ENCODE measurements at places on chromosomes 6 and 20.

GRCh38 chr6:95318137-95318536 is 259.2 kb upstream of the MANEA start:
- DNase-seq: no peak

GRCh38 chr6:163180874-163181541 is 233.5 kb upstream of the QKI start:
- peak; percentile 66 for DNase-seq

GRCh38 chr6:166934174-166934573 is 22.2 kb downstream of the RNASET2 start:
- DNase-seq: no peak

DNA sequence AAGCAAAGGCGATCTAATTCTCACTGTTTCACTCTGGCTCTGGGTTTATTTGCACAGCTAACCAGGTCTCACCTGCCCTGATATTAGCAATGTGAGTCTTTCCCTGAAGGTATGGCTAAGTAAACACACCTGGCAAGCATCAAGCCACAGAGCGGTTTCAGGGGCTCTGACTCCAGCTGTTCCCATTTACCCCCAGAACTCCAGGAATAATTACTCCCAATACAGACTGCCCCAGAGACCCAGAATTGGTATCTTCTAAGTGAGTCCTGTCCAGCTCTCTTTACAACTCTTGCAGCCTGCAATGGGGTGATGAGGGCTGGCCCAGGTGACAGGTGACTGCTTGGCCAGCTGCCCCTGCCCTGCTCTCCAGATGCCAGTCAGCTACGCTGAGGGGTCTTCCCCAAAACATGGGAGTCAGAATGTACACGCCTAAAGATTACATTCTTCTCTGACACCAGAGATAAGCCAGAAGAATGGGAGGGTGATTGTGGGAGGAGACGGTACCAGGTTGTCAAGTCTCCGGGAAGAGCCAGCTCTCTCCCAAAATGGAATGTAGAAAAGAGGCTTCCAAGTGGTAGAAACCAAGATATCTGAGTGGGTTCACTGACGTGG is 4.9 kb upstream of the LRRN4 start:
- DNase-seq: no peak

- DNase-seq: no peak
Measured at GRCh38 chr6:75345413-75345812, 60.8 kb upstream of the TMEM30A start.

GRCh38 chr6:138785079-138785478 is 10.8 kb upstream of the ECT2L start:
- no peak for DNase-seq

DNA sequence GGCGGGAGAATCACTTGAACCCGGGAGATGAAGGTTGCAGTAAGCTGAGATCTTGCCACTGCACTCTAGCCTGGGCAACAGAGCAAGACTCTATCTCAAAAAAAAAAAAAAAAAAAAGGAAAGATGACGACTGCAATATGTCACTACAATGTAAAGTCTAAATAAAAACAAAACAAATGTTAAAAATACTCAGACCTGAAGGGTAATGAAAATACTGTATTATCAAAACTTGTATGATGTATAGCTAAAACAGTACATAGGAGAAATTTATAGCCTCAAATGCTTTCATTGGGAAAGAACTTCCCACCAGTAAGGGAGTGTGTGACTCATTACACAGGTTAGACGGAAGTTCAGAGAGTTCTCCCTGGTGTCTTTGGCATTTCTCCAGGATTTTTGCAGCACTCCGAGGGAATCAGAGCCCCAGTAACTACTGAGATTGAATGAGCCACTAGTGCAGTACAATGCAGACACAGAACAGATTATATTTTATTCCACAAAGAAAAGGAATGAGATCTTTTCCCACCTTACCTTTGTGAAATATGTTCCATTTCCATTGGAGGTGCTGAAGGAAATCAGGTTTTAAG is 12.5 kb upstream of the RALGAPB start:
- peak; percentile 58 for DNase-seq

GRCh38 chr20:10654630-10655029 is 19.2 kb downstream of the JAG1 start:
- no peak for DNase-seq

- no peak for DNase-seq
Measured at GRCh38 chr20:49646528-49646927, 67.2 kb downstream of the B4GALT5 start.

DNA sequence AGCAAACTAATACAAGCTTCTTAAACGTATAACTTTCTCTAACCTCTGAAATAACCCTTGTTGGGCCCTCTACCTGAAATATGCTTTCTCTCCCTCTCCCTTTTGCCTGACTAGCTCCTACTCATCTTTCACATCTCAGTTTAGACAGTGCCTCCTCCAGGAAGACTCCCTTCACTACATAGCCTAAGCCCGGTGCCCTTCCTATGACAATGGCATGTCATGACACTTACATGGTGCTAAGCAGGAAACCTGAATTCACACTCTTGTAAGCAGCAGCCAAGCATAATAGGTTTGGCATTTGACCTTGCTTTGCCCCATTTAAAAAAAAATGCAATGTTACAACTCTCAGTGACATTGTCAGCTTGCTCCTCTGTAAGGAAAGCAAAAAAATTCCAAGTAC is 33.1 kb upstream of the FBXL4 start:
- DNase-seq: no peak

DNA sequence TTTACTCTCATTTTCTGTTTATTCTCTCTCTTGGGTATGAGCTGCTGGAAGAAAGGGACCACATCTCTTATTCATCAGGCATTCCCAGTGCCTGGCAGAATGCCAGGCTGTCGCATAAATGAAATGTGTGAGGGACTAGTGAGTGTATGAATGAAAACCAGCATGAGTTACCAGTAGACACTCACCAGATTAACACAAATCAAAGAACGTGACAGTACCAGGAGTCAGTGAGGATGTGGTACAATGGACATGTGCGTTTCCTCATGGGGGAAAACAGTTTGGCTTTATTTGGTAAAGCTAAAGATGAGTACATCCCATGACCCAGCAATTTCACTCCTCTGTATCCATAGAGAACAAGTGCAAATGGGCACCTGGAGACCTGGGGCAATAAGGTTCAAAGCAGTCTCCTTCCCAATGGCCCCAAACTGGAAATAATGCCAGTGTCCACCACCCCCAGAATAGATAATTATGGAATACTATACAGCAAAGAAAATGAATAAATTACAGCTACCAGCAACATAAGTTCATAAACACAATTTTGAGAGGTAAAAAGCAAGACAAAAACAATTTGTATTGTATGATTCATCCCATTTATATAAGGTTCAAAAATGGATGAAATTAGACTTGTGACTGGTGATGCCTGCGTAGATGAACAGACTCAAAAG is 93.3 kb downstream of the CDH22 start:
- DNase-seq: no peak

GRCh38 chr6:18263418-18264218 is 712 bp downstream of the DEK start:
- DNase-seq: peak; percentile 39

- no peak for DNase-seq
Measured at GRCh38 chr6:133567636-133568035, 321.3 kb upstream of the TCF21 start.

- DNase-seq: no peak
Measured at GRCh38 chr20:45174434-45175364, at the start of gene PI3. TSS of gene PI3 (plus strand) at chr20:45174902. CDS start at chr20:45174923, 21 bp downstream.

GRCh38 chr6:168208402-168208801 is 111.2 kb downstream of the DACT2 start:
- no peak for DNase-seq

GRCh38 chr6:113208726-113209125 is 648.4 kb upstream of the MARCKS start:
- DNase-seq: no peak

DNA sequence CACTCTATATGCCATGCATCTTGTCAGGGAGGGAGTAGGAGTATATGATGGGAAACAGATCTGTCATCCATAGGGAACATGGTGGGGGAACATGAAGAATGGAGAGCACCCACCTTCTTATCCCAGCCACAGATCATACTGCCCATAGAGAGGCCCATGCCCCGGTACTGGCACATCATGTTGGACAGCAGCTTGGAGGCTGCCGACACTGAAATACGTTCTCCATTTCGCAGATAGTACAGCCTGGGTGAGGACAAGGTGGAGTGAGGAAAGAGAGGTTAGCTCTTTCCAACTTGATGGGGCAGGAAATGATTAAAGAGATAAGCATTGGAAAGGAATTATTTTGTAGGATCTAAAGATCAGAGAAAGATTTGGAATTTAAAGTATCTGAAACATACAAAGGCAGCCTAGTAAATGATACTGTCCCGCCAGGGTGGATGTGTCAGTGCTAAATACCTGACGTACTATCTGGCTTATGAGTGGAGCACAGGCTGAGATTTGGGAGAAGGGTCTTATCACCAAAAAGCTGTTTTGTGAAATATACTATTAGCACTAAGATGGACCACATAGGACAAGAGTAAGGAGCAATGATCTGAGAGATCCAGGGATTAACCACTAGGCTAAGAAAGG is 1.7 kb downstream of the PSMB8 start:
- no peak for DNase-seq

DNA sequence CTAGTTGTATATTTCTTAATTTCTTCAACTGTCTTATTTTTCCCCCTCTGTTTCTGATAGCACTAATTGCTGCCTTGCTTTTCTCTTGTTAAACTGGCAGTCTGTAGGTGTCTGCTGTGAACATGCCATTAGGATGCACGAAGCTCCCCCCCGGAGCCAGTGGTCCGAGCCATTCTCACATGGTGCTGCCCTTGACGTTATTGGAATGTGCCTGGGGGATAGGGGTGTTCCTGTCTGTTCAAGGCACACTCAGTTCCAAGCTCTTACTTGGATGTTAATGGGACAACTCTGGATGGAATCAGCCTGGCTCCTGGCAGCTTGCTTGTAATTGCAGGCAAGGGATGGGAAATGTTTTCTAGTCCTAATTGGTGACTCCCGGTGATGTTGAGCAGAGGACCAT is 68.4 kb downstream of the RREB1 start:
- no peak for DNase-seq

GRCh38 chr20:14489544-14489943 is 152.1 kb upstream of the FLRT3 start:
- DNase-seq: no peak

- peak; percentile 90 for DNase-seq
Measured at GRCh38 chr20:32652739-32653526, 20.8 kb downstream of the C20orf203 start.

GRCh38 chr6:658244-658643 is 1.3 kb upstream of the HUS1B start:
- DNase-seq: no peak

DNA sequence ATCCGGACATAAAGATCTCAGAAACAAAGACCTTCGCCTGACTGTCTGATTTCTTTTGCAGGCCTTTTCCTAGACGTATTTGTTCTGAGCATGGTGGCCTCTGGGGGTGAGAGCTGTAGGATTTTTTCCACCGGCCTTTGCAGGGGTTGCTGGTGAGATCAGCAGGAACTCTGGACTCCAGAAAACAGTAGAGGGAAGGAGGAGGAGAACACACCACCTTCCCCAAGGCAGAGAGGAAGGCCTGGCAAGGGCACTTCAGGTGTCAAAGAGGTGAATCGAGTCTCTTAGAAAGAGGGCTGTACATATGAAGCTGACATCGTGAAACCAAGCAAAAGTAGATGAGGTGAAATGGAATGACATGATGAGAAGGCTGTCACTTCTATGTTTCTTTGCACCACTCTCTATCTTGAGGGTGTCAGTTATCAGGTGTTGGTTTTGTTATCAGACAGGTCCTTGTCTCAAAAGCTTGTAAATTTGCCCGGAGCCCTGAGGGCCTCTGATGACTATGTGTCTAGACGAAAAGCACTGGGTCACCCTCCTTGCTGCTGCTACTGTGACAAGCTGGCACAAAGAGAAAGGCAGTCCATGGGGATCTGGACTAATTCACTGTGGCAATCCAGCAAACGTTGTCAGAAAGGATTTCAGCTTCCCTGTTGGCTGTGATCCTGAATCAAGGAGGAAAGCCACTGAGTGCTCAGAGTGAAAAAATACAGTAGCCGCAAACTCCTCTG is 91.3 kb upstream of the MAP3K7 start:
- no peak for DNase-seq

GRCh38 chr6:46949632-46950280 is 28.0 kb upstream of the ADGRF5 start:
- no peak for DNase-seq

DNA sequence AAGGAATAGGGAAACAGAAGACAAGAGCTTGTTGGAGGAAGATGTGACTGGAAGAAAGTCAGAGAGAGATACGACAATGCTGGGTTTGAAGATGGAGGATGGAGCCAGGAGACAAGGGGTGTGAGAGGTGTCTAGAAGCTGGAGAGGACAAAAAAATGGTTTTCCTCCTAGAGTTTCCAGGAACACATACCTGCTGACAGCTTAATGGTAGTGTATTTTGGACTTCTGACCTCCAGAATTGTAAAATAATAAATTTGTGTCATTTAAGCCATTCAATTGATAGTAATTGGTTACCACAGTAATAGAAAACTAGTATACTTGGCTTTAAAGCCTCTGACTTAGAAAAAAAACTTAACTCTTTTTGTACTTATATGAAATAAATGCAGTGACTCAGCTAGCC is 3.6 kb downstream of the AIG1 start:
- DNase-seq: no peak

DNA sequence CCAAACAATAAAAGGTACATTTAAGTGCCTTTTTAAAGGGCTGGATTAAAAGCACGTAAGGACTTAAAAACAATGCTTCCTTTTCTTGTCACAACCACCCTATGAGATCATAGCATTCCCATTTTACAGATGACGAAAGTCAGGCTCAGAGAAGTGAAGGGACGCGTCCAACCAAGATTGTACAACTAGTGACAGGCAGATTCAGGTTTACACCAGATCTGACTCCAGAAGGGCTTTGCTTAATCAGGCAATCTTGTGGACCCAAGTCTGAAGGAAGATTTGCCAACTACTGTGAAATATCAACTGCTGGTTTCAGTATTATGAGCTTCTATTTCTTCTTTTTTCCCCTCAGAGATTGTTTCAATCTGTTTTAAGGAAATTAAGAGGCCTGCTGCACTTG is 877 bp downstream of the ENPP4 start:
- no peak for DNase-seq

GRCh38 chr20:36181934-36182603 is 27.5 kb downstream of the EPB41L1 start:
- DNase-seq: no peak

GRCh38 chr20:382291-383115 is 1.9 kb downstream of the TRIB3 start:
- DNase-seq: no peak

GRCh38 chr6:148837941-148838340 is 91.1 kb downstream of the UST start:
- no peak for DNase-seq

DNA sequence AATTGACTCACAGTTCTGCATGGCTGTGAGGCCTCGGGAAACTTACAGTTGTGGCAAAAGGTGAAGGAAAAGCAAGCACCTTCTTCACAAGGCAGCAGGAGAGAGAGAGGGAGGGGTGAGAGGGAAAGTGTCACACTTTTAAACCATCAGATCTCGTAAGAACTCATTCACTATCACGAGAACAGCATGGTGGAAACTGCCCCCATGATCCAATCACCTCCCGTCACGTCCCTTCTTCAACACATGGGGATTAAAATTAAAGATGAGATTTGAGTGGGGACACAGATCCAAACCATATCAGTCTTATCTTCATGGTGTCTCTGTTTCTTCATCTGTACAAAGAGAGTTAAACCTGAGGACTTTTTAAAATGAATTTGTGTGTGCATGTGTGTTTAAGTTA is 13.7 kb upstream of the BTN1A1 start:
- DNase-seq: no peak

Measured in KBM-7 (cell line).